ENCODE measurements at places on chromosomes 13 and 19.

GRCh38 chr13:100534911-100535310, 53.7 kb downstream of the GGACT start:
- no peak for DNase-seq

DNA sequence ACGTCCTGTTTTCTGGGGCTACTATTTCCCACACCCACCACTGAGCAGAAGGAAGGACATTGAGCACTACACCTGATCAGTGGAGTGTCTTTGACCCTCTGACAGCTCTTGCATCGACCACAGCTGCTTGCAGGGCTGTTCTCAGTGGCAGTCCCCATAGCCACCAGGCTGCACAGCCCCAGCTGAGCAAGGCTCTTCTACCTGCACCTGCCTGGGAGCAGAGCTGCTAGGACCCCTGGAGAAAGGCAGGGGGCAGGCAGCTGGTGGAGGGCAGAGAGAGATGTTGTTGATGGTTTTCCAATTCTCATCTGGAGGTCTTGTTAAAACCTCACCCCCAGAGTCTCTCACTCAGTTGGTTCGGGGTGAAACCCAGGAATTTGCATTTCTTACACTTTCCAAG, 361.8 kb upstream of the ZNF507 start:
- no peak for DNase-seq

- DNase-seq: no peak
Measured at GRCh38 chr13:67505376-67505775, 275.2 kb upstream of the PCDH9 start.

DNA sequence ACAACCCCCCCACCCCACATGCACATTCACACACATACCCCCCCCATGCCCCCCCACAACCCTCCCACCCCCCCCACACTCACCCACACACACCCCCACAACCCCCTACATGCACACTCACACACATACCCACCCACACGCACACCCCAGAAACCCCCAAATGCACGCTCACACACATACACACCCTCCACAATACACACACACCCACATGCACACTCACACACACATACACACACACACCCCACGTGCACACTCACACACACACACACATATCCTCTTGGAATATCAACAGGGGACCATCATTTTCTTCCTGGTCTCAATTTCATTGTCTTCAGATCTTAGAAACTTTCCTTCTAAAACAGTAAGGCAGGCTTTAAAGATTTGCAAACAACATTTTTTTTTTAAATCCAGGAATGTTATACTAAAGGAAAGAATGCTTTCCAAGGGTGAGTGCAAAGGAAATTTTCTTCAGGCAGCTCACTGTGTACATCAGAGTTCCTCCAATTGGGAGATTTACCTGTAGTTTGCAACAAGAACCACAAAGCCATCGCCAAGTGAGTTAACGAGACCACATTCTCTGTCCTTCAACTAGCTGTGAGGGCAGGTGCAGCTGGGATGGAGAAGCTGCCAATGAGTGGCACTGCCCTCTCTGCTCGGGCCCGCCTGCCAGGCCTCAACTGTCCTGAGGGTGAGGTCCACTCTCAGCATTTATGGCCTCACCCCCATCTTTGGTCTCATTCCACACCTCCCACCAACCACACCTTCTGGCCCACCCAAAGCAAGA, 53.0 kb downstream of the MRPL57 start:
- no peak for DNase-seq

- no peak for DNase-seq
Measured at GRCh38 chr19:1238369-1239303, 831 bp upstream of the CBARP start.

- DNase-seq: no peak
Measured at GRCh38 chr19:17304386-17305215, 1.1 kb upstream of the MRPL34 start.

DNA sequence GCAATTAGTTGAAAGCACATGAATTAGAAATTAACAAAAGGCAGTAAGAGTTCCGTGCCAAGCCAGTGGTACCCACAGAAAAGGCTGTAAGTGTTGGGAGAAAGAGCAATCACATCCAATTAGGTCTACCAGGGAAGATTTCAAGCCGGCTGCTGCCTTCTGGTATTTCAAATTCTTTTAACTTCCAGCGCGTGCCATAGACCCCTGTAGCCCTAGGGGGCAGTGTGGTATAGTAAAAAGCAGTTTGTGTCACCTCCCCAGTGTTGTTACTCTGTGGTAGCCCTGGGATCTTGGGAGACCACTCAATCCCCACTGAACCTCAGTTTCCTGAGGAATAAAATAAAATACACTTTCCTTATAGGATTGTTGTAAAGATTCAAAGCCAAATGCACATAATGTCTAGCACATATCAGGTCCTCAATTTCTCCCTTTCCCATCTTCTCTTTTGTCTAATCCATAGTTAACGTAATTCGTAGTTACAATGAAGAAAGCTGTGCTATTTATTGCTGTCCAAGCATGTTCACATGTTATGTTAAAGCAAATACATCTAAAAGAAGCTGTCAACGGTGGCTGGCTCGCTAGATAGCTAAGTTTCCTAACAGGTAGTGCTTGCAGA, 230.2 kb downstream of the TDRD3 start:
- no peak for DNase-seq

- no peak for DNase-seq
Measured at GRCh38 chr13:19589312-19589711, 28.0 kb upstream of the TPTE2 start.

DNA sequence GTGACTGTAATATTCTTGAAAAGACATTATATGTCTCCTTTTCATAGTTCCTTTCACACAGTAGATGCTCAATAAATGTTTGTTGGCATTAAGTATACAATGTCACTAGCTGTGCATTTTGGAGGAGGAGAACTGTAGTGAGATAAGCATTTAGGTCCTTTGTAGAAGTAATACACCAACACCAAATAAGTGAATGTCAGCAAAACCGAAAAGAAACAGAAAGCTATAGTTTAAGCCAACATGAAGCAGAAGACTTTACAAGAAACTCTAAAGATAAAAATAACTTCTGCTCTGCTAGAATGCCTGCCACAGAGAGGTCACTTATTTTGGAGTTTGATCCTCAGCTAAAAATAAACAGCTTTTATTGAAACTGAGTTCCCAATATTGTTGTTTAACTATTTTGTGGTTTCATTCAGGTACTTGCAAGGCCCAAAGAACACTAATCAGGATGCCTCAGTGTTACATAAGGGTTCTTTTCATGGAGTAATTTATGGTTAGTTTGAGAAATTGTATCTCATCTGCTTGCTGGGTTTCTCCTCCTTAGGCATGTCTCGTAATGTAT, 86.2 kb downstream of the STARD13 start:
- no peak for DNase-seq

DNA sequence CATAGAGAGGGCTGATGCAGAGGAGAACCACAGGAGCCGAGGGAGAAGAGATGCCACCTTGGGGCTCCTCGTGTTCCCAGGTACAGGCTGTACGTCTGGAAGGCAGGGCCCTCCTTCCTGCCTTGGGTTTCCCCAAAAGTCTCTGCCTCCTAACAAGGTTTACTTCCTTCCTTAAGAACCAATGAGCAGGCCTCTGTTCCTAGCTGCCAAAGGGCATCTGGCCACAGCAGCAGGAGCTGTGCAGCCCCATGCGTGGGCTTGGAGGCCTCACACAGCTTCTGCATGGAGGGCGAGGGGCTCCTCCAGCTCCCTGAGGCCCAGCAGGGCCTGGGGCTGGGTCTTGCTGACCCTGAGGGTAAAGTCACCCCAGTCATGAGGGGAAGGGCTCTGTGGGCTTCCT, 40.6 kb upstream of the TSHZ3 start:
- no peak for DNase-seq

GRCh38 chr13:52156724-52157261, 2.6 kb downstream of the NEK3 start:
- DNase-seq: no peak

- DNase-seq: no peak
Measured at GRCh38 chr13:26946684-26947343, 186.2 kb upstream of the GPR12 start.

DNA sequence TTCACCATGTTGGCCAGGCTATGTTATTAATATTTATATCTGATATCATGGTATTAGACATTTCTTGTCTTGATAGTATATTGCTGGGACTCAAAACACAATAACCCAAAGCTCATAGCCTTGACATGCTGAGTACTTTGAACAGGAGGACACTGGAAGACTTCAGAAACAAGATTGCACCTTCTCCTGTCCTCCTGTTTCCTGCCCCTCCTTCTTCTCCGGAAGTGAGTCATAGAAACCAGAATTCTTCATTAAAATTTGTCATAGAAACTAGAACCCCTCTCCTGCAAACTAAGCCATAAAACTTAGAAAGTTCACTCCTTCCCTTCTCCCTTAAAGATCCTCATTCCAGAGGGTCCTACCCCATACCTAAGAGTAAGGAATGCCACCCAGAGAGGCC, 400.2 kb downstream of the SLITRK5 start:
- DNase-seq: no peak

DNA sequence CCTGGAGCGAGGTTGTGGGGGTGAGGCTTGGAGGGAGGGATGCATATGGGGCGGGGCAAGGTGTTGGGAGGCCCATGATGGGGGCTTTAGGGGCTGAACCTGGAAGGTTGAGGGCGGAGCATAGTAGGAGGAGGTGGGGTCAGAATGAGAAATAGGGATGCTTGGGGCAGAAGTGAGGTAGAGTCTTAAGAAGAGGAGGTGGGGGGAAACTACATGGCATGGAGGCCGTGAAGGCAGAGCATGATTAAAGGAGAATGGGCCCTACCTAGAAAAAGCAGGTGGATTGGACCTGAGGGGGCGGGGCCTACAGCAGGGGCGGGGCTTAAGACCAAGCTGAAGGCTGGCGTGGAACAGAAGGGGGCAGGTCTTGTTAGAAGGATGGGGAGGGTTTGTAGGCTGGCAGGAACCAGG, 799 bp downstream of the NR1H2 start:
- DNase-seq: peak; percentile 65
